ENCODE measurements at places on chromosomes 6 and 20.

DNA sequence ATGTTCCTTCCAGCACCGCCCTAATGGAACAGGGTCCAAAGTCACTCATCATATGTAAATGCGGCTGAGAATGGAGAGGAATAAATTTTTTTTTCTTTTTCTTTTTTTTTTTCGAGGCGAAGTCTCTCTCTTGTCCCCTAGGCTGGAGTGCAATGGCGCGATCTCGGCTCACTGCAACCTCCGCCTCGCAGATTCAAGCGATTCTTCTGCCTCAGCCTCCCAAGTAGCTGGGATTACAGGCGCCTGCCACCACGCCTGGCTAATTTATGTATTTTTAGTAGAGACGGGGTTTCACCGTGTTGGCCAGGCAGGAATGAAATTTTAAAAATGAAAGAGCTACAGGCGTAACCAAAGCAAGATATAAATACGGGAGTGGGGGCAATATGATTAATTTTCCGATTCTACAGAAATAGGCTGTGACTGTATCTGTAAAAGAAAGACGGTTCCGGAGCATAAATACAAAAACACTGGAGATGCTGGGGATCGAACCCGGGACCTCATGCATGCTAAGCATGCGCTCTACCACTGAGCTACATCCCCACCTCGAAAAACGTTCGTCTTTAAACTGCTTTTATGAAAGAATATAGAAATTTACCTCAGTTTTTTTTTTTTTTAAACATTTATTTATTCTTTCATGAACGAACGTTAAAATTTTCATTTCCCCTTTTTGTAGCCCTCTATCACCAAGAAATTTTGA is 132.2 kb downstream of the GPX5 start:
- peak; percentile 80 for DNase-seq

DNA sequence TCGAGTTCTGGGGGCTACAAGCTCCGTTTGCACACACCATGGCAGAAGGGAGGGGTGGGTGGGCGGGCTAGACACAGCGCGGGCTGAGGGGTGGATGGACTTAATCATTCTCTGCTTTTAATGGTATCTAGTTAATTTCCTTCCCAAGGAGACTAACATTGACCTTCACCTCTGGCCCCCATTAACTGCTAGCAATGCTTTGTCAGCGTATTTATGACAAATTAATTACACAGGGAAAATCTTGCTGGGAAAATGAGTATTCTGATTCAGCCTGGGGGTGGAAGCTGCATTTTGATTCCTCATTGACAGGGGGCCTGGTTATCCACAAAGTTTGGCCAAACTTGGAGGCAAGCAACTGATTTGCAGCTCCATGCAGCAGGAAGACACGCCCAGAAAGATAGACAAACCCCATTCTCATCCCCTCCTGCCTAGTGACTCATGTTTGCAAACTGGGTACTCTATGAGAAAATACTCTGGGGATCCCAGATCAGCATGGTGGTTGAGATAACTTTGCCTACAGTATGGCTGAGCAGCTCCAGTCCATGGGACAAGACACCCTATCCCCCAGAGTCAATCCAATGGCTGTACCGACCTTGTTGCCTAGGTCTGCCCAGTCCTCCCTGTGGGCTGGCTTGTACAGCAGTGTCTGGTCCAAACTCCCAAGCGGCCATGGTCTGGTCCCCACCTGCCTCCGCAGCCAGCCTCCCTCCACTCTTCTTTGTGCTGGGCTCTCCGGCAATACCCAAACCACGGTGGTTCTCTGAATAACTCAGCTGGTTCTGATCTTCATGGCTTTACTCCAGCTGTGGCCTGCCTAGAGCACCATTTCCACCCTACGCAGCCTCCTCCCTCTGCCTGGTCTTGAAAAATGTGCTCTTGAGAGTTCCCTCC is 19.7 kb downstream of the ZBP1 start:
- DNase-seq: no peak

GRCh38 chr6:105136431-105137350 is 43.1 kb downstream of the POPDC3 start:
- peak; percentile 57 for DNase-seq

DNA sequence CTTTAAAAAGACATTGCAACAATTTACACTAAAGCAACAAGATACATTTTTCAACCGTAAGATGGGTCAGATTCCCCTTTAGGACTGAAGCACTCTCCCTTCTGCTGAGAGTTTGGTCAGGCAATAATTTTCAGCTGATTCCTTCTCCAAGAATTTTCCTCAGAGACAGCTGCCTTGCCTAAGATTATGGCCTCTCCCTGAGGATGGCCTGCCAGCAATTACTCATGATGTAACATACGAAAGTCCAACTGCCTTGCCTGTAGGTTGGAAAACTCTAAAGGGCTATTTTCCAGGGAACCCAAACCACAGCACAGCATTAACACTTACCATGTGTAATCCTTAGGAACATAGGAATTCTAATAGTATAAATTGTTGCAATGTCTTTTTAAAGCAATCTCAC is 229.1 kb upstream of the FLRT3 start:
- DNase-seq: peak; percentile 34

DNA sequence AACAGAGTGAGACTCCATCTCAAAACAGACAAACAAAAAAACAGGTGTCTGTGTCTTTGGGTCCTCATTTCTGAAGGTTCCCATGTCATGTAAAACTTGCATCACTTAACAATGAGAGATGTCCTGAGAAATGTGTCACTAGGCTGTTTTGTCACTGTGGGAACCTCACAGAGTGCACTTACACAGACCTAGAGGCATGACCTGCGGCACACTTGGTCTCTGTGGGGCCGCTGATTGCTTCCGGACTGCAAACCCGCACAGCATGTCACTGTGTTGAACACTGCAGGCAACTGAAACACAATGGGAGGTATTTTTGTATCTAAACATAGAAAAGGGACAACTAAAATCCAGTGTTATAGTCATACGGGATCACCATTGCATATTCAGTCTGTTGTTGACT is 42.3 kb upstream of the TMEM181 start:
- DNase-seq: no peak

All from hepatocyte (in vitro differentiated cells).